ENCODE measurements at places on chromosomes 3 and 15.
A peak's percentile ranks its signal among the peaks of the same experiment; 100 is the strongest.

DNA sequence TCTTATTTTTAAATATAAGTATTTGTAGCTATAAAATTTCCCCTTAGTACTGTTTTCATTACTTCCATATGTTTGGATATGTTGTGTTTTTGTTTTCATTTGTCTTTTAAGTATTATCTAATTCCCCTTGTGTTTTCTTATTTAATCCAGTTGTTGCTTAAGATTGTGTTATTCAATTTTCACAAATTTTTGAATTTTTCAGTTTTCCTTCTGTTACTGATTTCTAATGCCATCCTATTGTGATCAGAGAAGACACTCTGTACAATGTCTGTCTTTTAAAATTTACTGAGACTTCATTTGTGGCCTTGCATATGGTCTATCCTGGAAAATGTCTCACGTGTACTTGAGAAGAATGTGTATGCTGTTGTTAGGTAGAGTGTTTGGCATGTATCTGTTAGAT, 795.6 kb upstream of the CFAP20DC start:
- DNase-seq, result no peak

DNA sequence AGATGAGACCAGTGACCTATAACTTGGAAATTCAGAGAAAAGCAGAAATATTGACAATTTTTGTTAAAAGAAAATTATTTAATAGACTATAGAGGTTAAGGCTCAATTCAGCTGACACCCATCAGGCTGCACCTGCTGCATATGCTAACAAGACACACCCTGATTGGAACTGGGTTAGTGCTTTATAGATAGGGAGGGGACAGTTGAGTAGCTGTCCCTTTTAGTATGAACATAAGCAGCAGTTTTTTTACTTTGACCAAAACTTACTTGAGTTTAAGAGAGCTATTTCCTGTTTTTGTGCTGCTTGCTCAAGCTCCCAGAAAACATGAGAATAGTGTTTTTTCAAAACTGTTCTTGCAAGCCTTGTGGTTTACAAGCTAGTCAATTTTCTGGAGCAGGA, 292.6 kb downstream of the LRRC3B start:
- no peak for DNase-seq

- DNase-seq, result no peak
Measured at GRCh38 chr3:88307666-88308065, 157.9 kb downstream of the C3orf38 start.

DNA sequence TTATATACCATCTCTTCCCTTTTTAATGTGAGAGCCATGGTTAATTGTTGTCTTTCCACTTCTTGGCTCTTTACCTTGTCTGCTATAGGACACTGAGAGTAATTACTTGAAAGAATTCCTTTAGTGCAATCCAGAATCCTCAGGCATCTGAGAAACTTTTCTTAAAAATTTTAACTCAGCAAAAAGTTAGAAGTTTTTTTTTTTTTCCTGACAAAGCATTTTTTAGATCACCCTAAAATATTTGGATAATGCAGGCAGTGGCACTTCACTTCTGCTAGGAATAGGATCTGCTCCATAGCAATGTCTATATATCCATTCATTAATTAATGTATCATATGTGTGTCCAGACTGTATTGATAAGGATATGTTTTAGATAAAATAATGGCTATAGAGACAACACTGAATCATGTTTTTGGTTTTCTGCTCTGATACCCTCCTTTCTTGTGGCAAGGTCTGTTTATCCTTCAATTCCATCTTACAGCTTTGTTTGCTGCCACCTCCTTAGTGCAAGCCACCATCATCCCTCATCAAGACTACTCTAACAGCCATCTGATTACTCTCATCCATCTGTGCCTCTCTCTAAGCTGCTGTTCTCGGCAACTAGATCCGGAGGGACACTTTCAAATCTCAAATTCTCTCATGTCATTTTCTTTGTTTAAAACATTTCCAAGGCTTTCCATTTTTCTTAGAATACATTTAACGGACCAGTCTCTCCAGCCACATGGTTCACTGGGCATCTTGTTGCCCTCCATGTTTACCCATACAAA, 563.5 kb downstream of the EDEM1 start:
- DNase-seq, result no peak

- DNase-seq, result no peak
Measured at GRCh38 chr15:88646951-88647350, 8.1 kb downstream of the ISG20 start.

DNA sequence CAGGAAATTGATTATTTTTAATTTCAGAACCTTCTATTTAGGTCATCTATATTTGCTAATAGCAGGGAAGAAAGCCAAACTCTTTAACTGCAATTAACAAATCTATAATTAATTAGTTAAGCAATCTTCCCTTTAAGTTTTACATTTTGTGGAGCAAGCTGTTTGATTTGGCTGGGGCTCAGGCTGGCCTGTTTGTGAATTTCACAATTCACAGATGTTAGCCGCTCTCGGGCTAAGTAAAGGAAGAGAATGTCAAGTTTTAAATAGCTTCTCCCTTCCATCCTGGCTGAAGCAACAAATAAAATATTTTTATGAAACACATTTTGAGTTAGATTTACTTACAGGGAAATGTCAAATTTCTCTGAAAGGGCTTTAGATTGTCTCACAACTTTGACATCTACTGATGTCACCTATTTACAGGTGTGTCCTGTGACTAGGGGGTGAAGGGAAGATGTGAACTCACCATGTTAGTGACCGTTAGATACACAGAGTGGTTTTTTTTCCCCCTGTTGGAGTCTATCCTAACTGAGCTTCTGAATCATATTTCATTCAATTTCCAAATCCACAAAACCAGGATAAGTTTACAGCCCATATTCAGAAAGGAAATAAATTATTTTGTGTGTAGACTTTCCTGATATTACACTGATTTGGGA, 1.3 kb upstream of the TP63 start:
- DNase-seq, result peak; percentile 10

GRCh38 chr15:49255966-49256759, 86.1 kb downstream of the GALK2 start:
- no peak for DNase-seq

GRCh38 chr3:142500211-142500610, 52.4 kb upstream of the XRN1 start:
- DNase-seq, result no peak

DNA sequence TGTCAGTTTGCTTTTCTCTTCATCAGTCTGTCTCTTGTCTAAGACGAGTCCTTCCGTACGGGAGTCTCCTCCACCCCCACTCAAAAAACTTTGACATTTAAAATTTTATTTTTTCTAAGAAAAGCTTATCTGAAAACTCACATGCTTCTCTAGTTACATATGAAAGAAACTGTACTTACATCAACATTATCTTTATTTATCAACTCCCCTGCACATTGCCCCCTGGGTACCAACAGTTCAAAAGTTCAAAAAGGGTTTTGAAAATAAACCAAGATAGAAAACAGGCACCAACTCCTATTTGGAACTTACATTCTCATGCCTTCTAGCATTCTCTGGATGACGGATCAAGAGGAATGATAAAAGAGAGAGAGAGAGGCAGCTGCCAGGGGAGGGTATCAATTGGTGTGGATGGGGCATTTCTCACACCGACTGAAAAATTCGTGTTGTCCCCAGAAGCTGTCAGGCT, 182.5 kb downstream of the FOXP1 start:
- no peak for DNase-seq

DNA sequence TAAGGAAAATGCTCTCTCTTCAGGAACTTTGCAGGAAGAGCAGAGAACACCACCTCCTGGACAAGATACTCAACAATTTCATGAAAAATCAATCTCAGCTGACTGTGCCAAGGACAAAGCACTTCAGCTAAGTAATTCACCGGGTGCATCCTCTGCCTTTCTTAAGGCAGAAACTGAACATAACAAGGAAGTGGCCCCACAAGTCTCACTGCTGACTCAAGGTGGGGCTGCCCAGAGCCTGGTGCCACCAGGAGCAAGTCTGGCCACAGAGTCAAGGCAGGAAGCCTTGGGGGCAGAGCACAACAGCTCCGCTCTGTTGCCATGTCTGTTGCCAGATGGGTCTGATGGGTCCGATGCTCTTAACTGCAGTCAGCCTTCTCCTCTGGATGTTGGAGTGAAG, 200.5 kb downstream of the AKAP13 start:
- DNase-seq, result peak; percentile 79

DNA sequence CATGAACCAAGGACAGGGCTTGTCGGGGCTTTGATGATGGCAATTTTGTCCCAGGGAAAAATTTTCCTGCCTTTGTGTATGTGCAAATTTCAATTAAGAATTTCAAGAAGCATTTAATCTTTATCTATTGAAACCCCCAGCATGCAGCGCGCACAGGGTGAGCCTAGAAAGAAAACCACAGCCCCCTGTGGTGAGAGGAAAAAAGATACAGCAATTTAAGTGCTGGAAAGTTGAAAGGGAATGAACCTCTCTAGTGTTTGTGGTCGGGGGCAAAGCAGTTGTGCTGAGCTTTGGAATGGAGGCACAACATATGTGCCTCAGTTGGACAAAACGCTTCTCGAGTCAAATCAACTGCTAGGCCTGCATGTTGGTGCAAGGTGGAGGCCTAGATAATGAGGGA, 111.8 kb upstream of the C15orf61 start:
- DNase-seq, result no peak

DNA sequence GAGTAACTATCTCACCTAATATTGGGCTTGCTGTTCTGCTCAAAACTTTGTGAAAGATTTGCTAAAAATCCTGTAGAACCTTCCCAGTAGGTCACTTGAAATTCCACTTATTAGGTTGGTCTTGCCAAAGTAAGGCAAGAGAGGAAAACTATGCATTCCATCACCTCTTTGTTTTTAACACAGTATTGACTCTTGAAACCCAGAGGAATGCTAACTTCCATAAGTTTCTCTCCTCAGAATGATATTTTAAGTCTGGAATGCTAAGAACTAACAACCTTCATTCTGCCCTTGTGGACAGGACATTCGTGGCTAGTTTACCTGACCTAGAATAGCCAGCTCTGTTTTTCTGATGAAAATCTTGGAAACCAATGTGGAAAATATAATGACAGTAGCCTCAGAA, 154.5 kb downstream of the TMCO5A start:
- no peak for DNase-seq

DNA sequence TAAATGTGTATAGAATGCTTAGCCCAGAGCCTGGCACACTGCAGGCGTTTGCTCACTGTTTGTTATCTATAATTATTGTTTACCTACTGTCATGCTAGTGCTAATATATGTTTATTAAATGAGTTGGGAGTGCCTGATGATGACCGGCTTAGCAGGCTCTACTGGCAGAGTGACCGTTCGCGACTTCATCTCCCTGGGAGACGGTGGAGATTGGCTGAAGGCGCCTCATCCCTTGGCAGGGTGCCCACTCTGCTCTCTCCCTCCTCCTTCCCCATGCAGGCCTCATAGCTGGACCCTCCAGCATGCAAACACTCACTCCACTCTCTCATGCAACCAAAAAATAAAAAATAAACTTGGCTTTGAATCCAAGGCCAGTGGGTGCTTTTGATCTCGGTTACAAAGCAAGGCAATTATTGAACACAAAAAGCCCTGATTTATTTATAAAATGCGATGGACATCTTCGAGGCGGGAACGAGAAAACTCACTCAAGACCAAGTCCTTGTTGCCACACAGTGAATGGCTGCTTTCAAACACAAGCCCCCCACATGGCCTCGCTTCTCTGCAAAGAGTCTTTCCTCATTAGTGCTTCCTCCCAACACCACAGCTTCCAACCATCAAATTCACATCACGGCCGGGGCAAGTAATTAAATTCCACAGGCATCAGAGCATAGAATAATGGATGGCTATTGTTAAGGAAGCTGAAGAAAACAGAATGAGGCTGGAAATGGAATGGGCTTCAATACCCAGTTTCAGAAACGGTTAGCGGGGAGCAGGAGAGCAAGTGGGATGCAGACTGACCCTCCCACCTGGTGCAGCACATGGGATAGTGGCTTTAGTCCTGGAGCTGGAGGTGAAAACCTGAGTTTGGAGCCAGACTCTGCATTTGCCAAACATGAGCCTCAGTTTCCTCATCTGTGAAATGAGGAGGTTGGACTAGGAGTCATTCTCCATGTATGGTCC, 135.7 kb upstream of the RAD18 start:
- no peak for DNase-seq

GRCh38 chr3:58570851-58571250, 6.3 kb downstream of the FAM107A start:
- no peak for DNase-seq

DNA sequence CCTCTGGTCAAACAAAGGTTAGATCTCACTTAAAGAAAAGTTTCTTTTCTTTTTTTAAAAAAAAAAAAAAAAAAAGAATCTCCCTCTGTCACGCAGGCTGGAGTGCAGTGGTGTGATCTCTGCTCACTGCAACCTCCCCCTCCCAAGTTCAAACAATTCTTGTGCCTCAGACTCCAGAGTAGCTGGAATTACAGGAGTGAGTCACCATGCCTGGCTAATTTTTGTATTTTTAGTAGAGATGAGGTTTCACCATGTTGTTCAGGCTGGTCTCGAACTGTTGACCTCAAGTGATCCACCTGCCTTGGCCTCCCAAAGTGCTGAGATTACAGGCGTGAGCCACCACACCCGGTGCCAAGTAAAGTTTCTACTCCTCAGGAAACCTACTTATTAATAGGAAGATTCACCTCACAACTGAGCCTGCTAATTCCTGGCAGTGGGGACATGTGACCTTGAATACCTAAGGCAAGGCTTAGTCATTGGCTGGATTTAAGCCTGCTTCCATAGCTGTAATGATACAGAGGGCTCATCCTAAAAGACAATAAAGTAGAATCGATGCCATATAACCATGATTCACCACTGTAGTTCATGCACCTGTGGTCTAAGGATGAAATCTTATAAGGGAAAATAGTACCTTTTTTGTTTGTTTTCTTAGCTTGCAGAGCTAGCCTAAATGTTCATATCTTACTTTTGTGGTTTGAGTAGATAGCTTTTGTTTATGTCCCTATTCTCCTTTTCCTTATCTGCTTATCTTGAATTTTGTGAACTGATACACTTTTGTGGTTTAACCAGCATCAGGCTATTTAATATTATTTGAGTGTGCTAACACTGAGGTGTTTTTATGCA, 24.8 kb upstream of the RBMS3 start:
- DNase-seq, result no peak

DNA sequence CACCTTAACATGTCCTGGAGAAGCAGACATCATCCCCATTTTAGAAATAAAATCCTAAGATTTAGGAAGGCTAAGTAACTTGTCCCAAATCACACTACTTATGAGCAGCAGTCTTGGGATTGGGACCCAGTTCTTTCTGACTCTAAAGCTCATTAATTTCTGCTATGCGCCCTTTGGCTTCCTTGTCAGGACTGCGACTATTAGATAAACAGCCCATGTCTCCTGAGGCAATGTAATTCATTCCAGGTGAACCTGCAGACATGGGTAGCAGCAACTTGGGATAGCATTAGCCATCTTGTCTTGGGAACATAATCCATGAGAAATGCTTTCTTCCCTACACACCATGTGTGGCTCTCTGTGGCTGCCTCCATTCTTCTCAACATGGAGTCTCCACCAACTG, 32.3 kb upstream of the FBN1 start:
- no peak for DNase-seq

- no peak for DNase-seq
Measured at GRCh38 chr3:152828075-152828840, 6.7 kb upstream of the P2RY1 start.

Measured in suppressor macrophage (primary cell).